ENCODE measurements at places on chromosomes 2 and 18.

- peak; percentile 68 for DNase-seq
Measured at GRCh38 chr2:69026026-69026425, 13.0 kb downstream of the ANTXR1 start.

DNA sequence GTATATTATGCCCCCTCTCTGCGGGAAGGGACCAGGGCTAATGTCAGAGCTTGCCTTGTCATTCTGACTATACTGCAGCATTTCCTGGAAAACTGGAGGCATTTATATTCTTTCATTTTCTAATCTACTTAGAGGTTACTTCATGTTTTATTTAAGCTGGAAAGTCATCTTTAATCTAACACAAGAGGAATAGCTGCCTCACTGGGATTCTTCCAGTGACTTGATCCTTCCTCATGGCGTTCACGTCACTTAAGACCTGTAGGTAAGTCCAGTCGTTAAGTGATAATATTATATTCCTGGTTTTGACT is 727.6 kb upstream of the DDX18 start:
- no peak for DNase-seq

DNA sequence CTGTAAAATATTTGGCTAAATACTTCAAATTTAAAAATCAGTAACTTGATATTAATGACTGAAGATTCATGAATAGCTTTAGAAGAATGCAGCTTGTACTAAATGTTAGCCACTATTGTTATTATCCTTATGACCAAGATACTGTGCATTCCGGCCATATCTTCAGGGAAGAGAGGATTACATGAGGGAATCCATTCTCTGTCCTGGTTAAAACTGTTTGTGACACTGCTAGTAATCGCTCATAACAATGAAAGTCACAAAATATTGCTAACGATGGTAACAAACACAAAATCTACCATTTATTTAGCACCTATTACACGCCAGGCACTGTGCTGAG is 217.7 kb downstream of the PRKCE start:
- no peak for DNase-seq

GRCh38 chr2:128783896-128784295 is 465.2 kb upstream of the HS6ST1 start:
- no peak for DNase-seq

DNA sequence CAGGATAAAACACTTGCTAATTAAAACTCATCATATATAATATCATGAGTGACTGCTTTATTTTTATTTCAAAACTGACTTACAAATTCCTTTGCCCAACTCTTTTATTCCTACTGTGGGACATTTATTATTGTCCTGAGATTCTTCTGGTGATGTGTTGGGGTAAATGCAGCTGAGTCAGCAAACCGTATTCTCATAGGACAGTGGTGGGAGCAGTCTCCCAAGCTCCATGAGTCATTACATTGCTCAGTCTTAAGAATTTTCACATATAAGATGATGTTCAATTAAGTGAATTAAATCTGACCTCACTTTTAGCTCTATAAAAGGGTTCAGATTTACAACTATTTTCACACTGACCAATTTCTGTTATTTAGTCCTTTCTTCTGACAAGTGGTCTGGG is 1530.7 kb downstream of the LRP1B start:
- no peak for DNase-seq

GRCh38 chr2:17519486-17519885 is 1.2 kb upstream of the RAD51AP2 start:
- no peak for DNase-seq

DNA sequence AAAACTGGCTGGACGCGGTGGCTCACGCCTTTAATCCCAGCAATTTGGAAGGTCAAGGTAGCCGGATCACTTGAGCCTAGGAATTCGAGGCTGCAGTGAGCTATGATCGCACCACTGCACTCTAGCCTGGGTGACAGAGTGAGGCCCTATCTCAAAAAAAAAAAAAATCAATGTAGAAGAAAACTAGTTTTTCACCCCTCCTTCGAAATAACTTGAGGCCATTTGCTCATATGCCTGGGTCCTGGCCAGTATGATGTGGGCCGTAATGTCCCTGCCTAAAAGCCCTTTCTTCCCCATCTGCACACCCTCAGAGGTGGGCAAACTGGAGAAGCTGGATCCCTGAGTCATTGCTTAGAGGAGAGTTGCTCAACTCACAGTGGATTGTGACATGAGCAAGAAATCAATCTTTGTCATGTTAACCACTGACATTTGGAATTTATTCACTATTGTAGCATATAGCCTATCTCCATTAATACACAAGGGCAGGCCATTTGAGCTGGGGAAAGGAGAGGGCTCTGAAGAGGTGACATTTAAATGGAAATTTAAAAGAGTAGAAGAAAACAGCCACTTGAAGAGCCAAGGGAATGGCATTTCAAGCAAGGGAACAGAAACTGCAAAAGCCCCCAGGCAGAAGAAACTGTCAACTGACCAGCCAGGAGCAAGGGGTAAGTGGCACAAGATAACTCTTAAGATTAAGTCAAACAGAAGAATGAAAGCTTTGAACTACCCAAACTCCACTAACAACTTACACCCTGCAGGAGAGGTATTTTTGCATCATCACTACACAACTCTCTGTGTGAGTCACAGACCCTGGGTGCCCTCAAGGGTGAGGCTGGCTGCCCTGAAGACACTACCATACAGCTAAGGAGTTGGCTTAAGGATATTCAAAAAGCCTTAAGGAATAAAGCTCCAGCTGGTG is 7.6 kb upstream of the METTL21A start:
- DNase-seq = no peak

GRCh38 chr2:148614014-148614321 is 30.6 kb upstream of the EPC2 start:
- DNase-seq = no peak

DNA sequence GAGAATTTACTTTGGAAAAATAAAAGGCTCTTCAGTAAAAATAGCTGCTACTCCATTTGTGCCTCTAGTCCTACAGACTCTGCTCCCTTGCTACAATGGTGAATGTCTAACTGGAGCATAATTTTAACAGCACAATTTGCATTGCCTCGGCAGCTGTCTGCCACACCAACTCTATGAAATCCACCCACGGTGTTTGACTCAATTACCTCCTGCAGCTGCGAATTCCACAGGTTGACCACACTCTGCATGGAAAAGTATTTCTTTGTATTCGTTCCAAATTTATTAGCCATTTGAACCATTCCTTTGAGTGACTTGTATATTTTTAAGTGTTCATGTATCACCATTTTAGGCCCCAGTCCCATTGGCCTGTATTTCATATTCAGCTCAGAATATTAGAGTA is 182.1 kb upstream of the CCDC68 start:
- DNase-seq = no peak

- no peak for DNase-seq
Measured at GRCh38 chr2:186559848-186560247, 30.0 kb upstream of the ITGAV start.

DNA sequence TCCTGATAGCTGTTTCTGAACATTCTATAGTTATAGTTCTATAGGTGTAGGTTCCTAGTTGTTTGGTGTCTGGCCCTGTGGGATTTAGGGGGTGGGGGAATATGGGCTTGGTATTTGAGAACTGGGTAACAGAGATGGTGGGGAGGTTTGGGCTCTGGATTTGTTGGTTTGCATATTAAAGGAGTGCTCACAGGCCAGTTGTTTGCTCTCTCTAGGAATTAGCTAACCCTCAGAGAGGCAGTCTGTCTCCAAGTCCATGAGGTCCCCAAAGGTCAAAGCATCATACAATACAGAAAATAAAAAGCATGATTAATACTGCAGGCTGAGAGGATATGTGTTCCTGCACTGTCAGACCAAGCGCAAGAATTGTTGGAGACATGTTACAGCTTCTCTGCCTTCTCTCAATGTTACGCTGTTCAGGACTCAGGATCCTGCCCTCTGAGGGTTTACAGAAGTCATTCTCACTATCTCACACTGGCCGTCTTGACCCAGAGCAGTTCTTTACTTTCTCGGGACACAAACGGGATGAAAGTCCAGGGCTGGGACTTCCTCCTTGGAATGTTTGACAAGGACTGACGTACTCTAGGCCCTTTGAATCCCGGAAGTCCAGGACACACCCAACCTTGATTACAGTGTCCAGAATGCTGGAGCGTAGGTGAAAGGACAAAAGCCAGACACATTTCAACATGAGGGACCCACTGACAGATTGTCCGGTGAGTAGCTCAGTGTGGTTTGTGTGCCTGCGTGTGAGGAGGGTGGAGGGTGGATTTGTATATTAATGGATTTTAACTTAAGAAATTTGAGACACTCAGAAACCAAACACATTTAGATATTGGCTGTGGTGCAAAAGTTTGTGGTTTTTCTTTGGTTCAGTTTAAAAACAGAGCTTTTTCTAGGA is at the start of gene NOSTRIN:
Gene NOSTRIN (plus strand): TSS at position 677 of the 898 bp plus-strand sequence. CDS start 10 bp downstream, at position 687.
- peak; percentile 93 for DNase-seq

DNA sequence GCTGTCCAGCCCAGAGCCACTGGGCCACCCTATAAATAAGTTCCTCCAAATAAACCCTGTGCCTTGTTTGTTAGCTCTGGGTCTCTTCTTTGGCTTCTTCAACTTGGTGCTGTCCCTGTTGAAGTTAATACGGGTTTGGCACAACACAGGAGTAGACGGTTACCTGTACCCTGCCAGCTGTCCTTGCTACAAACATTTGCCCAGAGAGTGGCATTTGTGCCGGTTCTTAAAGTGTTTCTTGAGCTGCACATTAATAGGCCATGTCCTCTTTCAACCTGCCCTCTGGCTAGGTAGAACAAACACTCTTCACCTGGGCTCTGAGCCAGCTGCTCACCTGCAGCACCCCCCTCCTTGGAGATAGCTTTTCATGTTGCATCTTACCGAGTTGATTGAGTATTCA is 139.2 kb downstream of the NEDD4L start:
- DNase-seq = no peak

DNA sequence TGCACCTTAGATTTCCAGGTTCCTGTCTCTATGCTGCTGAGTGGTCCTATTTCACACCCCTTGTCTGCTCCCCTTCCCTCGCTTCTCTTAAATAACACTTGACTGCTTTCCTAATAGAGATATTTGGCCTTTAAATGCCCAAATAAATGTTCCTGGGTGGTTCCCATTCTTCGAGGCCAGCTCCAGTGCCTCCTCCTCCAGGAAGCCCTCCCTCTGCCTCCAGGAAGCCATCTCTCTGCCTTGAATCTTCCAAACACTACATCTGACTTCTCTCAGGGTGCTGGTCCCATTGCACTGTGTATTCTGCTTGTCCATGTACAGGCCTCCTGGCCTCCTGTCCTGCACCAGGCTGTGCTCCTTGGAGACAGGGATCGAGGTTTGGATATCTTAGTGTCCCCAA is 14.2 kb downstream of the EHD3 start:
- DNase-seq = no peak

DNA sequence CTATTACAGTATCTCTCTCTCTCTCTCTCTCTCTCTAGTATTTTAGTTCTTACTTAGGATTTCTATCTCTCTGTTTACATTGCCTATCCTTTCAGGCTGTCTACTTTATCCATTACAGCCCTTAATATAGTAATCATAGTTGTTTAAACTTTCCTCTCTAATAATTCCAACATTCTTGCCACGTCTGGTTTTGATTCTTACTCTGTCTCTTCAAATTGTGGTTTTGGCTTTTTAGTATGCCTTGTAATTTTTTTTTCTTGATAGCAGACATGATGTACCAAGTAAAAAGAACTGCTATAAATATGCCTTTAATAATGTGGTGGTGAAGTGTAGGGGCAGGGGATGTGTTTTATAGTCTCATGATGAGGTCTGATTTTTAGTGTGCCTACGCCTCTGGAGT is 1809.5 kb upstream of the CELF4 start:
- DNase-seq = no peak

- DNase-seq = no peak
Measured at GRCh38 chr2:144834363-144834762, 314.4 kb upstream of the ZEB2 start.

- DNase-seq = no peak
Measured at GRCh38 chr18:47184419-47185050, 8.4 kb upstream of the IER3IP1 start.

- no peak for DNase-seq
Measured at GRCh38 chr18:26429535-26430226, 118.7 kb downstream of the KCTD1 start.

- DNase-seq = peak; percentile 44
Measured at GRCh38 chr2:64857581-64858471, 131.4 kb upstream of the SLC1A4 start.

DNA sequence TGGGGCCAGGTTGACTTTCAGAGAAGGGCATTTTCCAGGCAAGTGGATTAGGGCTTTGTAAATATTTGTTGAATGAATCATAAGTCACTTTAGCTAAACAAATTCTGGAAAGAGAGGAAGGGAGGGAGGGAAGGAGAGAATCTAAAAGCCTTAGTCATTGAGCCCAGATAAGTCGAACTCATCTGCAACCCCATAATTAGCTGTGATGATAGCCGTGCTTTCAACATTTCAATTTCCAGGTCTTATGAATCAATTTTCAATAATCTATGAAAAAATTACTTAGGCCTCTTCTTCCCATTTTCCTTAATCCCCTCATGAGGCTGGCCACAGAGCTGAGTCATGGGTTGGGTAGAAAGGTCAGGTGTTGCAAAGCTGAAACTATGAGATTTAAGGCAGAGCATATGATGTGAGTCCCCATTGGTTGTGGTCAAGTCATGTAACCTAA is 111.9 kb upstream of the MAPRE2 start:
- no peak for DNase-seq

- DNase-seq = no peak
Measured at GRCh38 chr2:1644427-1644826, 99.9 kb downstream of the PXDN start.

DNA sequence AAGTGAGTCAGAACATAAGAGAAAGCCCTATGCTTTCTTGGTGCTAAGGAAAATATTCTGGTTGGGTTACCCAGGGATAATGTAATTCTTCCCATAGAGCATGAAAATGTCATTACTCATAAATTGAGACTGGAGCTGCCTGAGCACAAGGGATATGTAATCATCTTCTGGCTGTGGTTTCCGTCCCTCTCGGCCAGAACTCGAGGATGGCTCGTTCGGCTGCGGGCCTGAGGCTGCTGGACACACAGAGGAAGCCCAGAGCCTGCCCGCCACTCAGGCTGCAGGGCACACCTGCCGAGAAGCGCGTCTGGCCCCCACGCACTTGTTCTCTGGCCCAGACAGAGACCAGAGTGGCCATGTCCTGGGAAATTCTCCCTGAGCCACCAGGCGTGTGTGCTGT is 104.9 kb downstream of the ASAP2 start:
- DNase-seq = no peak

- DNase-seq = no peak
Measured at GRCh38 chr2:228103379-228103778, 78.1 kb downstream of the SPHKAP start.

DNA sequence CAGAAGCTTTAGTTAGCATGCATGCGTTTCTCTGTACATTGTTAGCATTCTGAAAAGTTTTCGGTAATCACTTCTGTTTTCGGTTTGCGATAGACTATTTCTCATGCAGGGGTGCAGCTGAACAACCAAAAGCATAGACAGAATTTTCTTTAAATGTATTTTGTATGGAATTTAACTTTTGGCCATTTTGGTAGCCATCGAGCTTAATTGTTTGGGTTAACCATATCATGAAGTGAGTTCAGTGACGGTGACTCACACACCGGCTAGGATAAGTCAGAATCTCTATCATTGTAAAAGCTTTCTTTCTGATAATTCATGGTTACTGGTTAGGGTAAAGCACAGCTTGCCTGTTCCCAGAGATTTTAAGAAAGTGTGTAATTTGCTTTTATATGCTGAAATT is 107.2 kb downstream of the CD226 start:
- DNase-seq = no peak
